ENCODE measurements at places on chromosomes 6 and 20.
A peak's percentile ranks its signal among the peaks of the same experiment; 100 is the strongest.

- DNase-seq, result no peak
Observed at GRCh38 chr6:154169193-154169847, 130.3 kb downstream of the OPRM1 start.

GRCh38 chr6:132410830-132411229, 9.6 kb upstream of the MOXD1 start:
- DNase-seq, result no peak

DNA sequence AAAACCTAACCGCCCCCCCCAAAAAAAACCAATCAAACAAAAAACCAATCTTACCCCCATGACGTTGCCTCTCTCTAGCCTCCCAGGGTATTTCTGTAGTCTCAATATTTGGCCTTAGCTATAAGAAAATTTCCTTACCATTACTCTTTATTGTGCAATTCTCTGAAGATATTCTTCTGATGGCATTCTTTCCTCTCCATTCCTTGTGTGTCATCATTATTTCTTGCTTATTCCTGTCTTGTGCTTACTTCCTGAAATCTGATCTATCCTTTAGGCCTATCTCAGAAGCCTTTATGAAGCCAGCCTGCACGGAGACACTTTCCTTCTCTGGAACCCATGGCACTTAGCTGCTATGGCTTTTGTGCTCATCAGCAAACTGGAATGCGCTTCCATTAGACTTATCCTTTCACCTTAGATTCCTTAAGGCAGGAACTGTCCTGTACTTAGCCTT, 65.9 kb upstream of the DDR1 start:
- no peak for DNase-seq

DNA sequence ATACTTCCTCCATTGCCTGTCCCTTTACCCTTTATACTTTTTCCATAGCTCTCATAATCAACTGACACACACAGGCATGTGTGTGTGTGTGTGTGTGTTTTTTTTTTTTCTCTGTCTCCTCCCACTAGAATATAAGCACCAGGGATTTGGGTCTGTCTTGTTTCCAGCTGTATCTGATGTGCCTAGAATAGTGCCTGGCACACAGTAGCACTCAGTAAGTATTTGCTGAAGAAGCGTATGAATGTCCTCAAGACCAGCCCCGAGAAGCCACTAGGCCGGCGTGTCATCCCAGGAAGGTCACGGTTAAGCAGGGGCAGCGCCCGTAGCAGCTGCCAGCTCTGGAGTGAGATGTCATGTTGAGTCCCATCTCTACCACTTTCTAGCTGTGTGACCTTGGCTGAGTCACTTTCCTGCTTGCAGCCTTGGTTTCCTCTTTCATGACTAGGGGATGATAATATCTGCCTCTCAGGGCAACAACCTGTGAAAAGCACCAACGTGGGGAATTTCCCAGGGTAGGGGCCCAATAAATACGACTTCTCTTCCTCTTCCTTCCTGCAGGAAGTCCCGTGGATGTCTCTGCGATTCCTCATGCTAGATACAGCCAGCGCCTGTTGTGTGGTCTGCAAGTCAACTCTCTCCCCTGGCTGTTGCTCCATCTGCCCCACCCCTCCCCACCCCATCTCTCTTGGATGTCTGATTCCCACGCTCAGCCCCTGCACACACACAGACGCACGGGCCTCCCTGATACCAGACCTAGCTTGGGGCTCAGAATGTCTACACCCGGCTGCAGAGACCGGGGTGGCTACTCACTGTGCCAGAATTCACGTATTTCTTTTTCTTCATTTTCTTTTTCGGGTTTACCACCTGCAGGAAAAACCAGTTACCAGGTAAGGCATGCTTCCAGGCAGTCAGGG, 58.1 kb downstream of the RAB44 start:
- peak; percentile 71 for DNase-seq

DNA sequence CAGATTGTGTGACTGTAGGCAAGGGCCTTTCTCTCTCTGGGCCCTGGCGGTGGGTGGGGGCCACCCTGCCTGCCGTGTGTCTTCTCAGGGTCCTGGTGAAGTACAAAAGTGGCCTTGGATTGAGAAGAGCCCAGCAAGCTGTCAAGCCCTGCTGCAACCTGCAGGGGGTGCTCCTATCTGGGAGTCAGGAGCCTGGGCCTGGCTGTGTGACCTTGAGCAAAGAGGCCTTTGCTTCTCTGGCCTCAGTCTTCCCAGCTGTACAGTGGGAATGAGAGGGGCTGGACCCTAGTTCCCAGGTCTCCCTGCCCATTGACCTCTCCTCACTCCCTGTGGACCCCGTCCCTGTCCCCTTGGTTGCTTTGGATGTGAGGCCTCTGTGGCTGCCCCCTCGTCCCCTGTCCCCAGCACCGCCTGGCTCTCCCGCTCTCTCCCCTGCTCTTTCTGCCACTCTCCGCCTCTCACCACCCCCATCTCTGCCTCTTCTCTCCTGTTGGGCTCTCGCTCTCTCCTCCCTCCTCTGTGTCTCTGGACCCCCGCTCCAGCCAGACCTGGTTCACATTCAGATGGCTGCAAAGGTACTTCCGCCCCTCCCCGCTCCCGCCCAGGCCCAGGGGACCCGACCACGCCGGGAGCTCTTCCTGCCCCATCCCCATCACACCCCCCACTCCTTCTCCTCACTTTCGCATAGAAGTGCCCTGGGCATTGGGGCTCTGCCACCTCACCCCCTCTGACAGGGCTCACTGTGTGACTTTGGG, 46.7 kb downstream of the SRC start:
- DNase-seq, result no peak

DNA sequence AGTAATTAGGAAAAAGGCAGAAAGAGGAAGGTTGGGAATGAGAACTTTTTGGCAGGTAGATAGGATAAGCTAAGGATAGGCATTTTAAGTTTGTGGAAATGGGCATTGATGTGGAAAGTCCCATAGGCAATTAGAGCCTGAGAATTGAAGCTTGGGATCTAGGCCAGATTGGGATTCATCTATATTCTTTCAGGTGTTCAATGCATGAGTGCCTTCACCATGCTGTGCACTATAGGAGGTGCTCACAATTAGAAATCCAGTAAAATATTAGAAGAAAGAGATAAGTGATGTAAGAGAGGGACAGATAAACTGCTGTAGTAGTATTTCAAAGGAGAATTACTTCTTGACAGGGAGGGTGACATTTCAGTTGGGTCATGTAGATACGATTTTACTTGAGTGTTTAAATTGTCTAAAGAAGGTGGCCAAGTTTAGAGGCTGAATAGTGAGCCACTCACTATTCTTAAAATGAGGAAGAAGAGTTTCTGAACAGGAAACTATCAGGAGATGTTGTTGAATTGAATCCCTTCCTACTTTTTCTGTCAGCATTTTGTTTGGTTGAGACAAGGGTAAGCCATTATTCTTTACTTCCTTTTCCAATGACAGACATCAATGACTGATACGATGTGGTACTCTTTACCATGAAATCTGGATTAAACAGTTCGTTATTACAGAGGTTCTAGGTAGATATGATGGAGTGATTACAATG, 31.0 kb upstream of the CTAGE9 start:
- no peak for DNase-seq

- no peak for DNase-seq
Observed at GRCh38 chr20:59481067-59481466, 123.3 kb upstream of the PHACTR3 start.

GRCh38 chr6:55825402-55826051, 49.9 kb downstream of the BMP5 start:
- DNase-seq, result no peak

GRCh38 chr20:58251979-58252591, 23.6 kb upstream of the ANKRD60 start:
- no peak for DNase-seq

DNA sequence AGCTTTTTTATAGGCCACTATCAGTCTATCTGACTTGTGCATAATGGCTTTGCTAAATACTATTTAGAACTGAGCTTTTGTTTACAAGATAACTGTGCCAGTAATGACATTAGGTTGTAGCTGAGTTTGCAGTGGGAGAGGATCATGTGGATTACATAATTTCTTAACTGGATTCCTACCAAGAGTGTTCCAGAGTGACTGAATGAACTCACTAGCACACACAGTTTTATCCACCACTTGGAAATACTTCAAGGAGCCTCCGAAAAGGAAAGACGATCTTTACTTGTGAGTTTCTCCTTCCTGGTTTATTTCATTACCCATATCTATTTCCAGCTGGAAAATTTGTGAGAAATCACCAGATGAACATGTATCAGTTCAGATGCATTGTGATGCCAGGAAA, 10.9 kb upstream of the SYNE1 start:
- DNase-seq, result no peak

DNA sequence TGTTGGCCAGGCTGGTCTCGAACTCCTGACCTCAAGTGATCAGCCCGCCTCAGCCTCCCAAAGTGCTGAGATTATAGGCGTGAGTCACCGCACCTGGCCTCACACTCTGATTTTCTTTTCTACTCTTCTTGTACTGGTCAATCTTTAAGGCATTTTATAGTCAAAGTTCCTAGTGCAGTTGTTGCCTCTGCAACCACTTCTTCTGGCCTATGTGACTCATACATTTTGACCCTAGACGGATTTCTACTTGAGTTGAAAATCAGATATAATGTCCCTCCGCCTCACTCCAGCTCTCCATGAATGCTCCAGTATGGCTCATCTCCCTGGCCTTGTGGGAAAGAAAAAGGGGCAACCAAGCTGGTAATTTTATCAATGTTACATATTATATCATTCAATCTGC, 42.4 kb downstream of the TNFRSF21 start:
- no peak for DNase-seq

- DNase-seq, result no peak
Observed at GRCh38 chr6:43759136-43759906, 10.7 kb upstream of the VEGFA start.

- DNase-seq, result peak; percentile 17
Observed at GRCh38 chr6:143125455-143125854, 64.8 kb downstream of the AIG1 start.

DNA sequence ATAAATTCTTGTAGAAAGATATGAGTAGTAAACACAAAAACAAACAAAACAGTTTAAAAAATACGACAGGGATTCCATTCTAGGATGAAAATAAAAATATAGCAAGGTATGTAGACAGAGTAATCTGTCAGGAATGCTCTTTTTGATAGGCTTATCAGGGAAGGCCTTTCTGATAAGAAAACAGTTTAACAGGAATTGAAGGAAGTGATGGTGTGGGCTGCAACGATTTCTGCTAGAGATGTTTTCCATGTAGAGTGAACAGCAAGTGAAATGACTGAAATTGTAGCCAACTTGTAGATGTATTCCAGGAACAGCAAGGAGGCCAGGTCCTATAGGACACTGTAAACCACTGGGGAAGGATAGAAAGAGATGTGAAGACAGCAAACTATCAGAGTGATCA, 689.7 kb upstream of the GJE1 start:
- DNase-seq, result no peak

DNA sequence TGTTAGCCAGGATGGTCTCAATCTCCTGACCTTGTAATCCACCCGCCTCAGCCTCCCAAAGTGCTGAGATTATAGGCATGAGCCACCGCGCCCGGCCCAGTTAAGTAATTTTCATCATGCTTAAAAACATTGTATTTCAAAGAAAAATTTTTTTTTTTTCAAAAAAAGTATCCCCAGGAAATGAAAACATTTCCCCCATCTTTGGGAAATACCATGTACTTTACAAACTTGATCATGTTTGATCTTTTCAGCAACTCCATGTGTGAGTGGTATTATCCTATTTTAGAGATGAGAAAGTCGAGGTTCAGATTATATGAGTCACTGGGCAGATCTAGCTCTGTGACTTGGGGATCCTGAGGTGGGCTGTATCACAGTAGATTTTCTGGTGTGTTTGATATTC, 11.8 kb downstream of the CHMP4B start:
- no peak for DNase-seq

DNA sequence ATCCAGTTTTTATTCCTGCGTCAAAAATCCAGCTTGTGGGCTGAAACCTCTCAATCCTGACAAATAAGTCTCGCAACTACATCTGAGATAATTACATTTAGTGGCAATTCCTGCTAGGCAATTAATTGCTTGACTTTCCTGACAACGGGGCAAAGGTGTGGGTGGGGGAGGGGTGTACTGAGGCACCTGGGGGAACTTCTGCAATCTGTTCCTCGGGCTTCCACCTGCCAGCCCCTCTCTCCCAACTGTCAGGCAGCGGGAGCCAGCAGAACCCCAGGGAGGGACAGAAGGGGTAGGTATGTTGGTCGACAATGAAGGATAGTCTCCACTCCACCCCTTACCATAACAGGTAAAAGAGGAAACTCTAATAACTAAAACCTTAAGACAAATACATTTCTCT, 6.8 kb downstream of the C6orf52 start:
- DNase-seq, result no peak

DNA sequence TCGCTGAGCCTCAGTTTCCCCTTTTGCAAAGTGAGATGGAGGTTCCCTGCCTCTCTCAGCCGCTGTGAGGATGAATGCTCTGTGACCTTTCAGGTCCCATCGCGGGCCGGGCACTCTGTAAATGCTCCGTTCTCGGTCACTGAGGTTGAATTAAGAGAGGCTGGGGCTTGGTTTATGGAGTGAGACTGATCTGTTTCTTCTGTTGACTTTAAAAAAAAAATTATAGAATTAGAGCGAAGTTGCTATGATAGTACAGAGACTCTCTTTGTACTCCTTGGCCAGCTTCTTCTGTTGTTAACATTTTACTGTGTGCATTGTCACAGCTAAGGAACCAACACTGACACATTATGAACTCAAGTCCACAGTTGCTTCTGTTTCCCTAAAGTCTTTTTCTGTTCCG, 64.4 kb downstream of the ADNP start:
- no peak for DNase-seq

DNA sequence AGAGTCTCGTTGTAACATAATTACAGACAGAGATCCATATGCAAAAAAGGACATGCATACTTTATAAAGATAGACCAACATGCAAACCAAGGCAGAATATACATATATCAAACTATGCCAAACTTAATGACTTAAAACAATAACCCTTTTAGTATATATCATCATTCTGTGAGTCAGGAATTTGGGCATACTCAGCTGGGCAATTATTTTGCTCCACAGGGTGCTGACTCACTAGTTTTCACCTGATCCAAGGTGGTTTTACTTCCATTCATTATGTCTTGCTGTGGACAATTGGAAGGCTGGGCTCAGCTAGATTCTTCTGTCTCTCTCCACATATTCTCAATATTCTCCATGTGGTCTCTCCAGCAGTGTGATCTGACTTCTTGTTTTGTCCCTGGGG, 41.2 kb upstream of the RNF146 start:
- no peak for DNase-seq

DNA sequence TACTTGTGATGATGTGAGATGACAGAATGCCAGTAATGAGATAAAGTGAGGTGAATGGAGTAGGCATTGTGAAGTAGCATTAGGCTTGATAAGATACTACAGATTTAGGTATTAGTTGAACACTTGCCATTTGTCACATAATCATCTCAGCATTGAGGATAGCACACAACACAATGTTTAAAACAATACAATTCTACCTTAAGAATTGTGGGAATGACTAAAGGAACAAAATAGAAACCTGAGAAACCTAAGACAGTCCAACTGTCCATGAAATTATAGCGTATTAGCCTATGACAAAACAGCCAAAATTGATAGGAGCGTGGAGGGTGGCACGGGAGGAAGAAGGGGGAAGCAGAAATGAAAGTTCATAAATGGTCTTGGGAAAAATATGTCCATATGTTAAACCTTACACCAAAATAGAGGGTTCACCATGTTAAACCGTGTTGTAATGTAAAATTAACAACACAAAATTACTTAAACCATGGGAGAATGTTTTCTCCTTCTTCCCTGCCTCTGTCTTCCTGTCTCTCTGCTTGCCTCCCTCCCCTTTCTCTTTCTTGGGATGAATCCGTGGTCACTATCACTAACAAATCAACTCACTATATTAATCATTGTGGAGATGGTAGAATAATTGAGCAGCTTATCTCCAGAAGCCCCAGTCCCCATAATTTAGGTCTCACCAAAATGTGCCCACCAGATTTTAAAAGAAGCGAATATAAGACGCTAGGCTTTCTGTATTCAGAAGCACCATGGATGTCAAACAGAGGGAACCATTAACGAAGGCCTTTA, 33.0 kb upstream of the HFE start:
- no peak for DNase-seq
